ENCODE measurements at places on chromosomes 4 and X. TPM values are rescaled to one million over a fixed set of nuclear protein-coding genes. Genes with fewer than 3 reads are reported as not detected.

The CSN1S1 gene
- total RNA-seq, result not detected

The RAB40A gene
- total RNA-seq, result 0.58 TPM

The CDX4 gene
- not detected for total RNA-seq

GRCh38 chrX:70852294-70852693, 56.2 kb downstream of the TEX11 start:
- DNase-seq, result no peak

- peak; percentile 33 for DNase-seq
Measured at GRCh38 chrX:114611018-114611619, 27.2 kb downstream of the HTR2C start.

DNA sequence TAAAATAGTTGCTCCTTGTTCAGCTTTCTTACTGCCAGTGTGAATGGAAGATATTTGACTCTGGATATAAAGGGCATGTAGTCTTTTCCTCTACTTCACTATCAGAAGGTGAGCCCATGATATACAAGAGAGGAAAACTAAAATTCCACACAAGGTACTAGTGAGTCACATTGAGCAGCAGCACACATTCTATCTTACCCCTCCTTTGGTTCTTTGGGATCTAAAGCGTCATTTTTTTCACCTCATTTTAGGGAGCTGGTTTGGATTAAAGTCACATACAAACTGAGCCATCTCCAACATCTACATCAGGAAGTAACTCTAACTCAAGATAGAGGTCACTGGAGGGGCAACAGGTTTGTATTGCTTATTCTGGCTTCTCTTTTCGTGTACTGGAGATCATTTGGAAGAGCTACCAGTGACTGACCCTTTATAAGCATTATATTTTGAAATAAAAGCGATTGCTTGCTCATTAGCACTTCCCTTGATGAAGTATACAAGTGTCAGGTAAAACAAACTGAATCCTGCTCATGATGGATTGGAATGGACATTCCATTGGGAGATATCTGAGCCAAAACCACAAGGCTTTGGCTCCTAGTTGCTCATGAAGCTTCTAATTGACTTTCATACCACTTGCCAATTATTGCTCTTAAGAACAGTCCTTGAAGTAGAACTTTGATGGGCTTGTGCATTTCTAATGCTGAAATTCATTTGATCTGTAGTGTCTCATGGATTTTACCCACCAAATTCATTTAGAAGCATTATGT, 124.1 kb downstream of the SPCS3 start:
- DNase-seq, result no peak

- DNase-seq, result no peak
Measured at GRCh38 chr4:26619784-26620183, 35.9 kb downstream of the TBC1D19 start.

The PPP4R3C gene
- not detected for total RNA-seq

DNA sequence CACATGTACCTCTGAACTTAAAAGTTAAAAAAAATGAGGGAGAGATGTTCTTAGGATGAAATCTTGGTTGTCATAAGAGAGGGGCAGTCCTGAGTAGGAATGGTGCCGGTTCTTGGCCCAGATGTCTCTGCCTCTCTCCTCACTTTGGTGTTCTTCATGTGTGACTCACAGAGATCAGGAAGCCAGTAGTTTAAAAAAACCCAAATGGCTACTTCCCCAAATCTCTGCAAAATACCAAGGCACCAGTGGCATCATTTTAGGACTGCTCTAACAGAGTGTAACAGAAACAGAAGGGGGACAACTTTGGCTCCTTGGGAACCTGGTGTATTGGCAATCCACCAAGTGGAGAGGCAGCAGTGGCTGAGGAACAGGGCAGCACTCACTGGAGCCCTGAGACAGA, 116.8 kb downstream of the SCD5 start:
- DNase-seq, result no peak

The GPRASP2 gene
- total RNA-seq, result 0.77 TPM

DNA sequence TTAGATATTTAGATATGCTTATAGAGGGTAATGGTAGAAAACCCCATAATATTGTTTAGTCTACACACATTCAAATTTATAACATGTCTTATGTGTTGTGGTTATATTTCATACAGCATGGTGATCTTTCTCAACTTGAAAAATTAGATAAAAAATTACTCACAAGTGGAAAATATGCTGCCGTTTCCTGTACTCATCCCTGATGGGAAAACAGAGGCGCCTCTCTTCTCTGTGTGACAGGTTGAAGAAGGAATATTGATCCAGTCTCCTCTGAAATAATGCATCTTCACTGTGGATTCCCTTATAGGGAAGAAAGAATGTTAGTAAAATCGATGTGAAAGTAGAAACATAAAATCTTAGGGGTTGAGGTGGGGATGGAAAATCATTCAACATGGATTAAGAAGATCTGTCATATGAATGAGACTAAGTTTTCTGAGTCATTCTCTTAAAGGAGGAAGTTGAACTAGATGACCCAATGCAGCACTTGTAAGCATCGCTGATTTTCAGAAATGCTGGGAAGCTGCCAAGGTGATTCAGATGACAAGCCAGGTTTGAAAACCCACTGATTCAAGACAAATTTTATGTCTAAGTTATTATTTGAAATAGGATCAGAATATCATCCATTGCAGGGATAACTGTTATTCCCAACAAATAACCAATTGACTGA, 70.7 kb downstream of the ANKRD50 start:
- DNase-seq, result no peak

- peak; percentile 51 for DNase-seq
Measured at GRCh38 chr4:73573794-73574528, 46.3 kb downstream of the RASSF6 start.

GRCh38 chr4:129344058-129344457, 248.1 kb downstream of the C4orf33 start:
- peak; percentile 15 for DNase-seq

The C4orf51 gene
- not detected for total RNA-seq

DNA sequence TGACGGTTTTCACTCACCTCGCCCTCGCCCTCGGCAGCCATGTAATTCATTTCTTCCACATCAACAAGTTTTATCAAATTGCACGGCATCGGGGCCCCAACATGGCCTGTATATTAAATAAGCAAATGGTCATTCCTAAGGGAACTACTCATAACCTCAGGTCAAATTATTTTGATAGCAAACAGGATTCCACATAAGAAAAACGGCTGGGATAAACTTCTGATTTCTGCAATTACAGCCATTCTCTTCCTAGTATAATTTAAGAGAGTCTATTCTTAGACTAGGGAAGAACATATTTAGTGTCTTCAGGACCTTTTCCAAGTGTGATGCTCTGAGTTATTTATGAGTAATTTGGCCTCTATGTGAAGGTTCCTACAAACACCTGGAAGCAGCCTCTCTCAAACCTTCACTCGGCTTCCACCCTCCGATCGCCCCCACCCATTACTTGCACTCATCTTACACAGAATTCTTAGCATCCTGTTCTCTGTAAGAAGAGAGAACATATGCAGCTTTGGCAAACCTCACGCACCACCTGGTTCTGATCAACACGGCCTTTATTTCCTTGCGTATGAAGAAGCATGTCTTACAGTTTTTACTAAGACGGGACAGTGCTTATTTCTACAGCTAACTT, 29.4 kb upstream of the CENPU start:
- DNase-seq, result no peak

The YIPF7 gene
- total RNA-seq, result not detected

GRCh38 chrX:98357146-98357545, 1473.4 kb downstream of the RPA4 start:
- DNase-seq, result no peak

- DNase-seq, result no peak
Measured at GRCh38 chr4:1192091-1192492, 19.7 kb upstream of the SPON2 start.

DNA sequence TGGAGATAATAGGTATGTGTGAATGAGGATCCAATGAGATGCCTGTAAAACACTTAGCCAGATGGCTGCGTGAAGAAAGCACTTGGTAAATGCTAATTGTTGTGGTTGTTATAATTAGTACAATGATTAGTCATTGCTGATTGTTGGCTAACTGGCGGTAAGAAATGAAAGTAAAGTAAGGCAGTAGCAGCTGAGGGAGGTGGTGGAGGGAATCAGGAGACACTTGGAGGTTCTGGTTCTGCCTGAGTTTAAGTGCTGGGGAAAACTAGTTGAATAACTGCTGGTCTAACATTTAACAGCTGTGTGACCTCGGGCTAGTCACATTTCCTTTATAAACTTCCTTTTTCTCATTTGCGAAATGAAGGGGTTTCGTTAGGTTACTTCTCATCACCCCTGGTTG, 30.9 kb downstream of the CD38 start:
- no peak for DNase-seq

DNA sequence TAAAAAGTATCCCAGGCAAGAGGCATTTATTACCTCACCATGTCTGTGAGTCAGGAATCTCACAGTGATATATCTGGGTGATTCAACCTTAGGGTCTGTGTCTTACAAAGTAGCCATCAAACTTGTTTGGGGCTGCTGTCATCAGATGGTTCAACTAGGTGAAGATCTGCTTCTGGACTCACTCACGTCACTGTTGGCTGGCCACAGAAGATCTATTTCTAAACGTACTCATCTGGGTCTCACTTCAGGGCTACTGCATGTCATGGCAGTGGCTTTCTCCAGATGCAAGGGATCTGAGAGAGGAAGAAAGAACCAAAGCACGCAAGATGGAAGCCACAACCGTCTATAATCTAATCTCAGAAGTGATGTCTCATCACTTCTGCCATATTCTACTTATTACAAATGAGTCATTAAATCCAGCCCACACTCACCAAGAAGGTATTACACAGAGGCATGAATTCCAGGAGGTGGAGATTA, 267.8 kb upstream of the ANKRD50 start:
- DNase-seq, result no peak

- DNase-seq, result no peak
Measured at GRCh38 chr4:37604461-37604860, 81.7 kb downstream of the RELL1 start.

DNA sequence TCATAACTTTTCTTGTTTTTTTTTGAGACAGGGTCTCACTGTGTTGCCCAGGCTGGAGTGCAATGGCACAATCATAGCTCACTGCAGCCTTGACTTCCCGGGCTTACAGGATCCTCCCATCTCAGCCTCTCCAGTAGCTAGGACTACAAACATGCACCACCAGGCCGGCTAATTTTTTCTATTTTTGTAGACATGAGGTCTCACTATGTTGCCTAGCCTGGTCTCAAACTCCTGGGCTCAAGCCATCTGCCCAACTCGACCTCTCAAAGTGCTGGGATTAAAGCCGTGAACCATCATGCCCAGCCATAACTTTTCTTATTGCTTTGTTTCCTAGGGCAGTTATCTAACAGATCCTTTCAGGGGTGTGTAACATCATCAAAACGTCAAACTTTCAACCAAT, 11.8 kb downstream of the SEC24D start:
- DNase-seq, result no peak

The EREG gene
- not detected for total RNA-seq

- no peak for DNase-seq
Measured at GRCh38 chrX:146433771-146434170, 375.8 kb upstream of the CXorf51B start.

- DNase-seq, result no peak
Measured at GRCh38 chrX:104347860-104348259, 93.1 kb upstream of the ESX1 start.

The IL1RAPL1 gene
- total RNA-seq, result not detected

DNA sequence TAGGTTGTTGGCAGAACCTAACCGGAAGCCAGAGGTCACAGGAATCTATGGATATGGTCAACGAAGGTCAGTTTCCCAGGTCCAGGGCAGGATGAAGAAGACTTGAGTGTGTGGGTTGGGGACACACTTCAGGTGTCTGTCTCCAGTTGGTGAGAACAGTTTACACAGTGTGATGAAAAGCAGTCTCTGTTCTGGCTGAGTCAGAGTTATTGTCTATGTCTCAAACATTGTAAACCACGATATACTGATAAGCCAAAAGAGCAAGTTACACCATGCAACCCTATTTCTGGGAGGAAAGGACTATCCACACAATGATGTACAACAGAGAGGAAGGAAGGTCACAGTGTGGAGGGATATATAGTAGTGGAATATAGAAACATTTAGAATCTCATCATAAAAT, 187.1 kb upstream of the C1QTNF7 start:
- no peak for DNase-seq

GRCh38 chr4:61628727-61629126, 428.6 kb downstream of the ADGRL3 start:
- DNase-seq, result no peak

GRCh38 chrX:18640686-18641085, 31.2 kb downstream of the RS1 start:
- no peak for DNase-seq

- DNase-seq, result no peak
Measured at GRCh38 chr4:142044271-142044670, 407.9 kb downstream of the IL15 start.
